ENCODE measurements at places on chromosomes 13 and 19.

GRCh38 chr13:101556676-101557123, 104.2 kb downstream of the ITGBL1 start:
- no peak for DNase-seq

DNA sequence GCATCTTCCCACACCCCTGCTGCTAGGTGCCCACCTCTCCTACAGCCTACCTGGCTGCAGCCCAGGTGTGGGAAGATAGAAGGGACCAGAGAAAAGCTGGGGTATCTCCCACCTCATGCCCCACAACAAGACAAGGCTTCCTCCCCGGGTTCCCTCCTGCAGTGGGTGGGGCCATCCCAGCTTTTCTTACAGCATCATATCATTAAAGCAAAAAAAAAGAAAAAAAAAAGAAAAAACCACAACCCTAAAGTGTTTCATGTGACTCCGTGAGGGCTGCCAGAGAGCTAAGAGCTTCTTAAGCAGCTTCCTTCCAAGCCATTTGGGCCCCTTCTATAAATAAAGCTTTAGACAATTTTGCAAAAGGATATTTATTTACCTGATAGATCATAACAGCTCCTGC, 455.4 kb upstream of the TSHZ3 start:
- no peak for DNase-seq

DNA sequence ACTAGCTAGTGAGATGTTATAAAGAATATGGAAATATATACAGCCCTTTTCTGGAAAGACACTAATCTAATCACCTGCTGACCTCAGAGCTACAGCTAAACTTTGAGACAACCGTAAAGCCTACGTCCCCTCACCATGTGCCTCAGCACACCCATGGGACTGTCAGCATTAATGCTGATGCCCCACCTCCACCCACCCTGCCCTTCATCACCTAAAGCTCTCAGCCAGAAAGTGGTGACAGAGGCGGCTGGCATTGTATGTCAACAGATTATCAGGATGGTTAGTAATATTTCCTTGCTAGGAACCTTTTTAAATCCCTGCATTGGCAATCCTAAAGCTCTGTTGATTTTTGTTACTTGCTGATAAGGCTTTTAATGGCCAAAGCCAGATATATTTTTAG, 1177.9 kb downstream of the DIAPH3 start:
- no peak for DNase-seq

- no peak for DNase-seq
Measured at GRCh38 chr13:51934461-51935087, 72.8 kb downstream of the CCDC70 start.

DNA sequence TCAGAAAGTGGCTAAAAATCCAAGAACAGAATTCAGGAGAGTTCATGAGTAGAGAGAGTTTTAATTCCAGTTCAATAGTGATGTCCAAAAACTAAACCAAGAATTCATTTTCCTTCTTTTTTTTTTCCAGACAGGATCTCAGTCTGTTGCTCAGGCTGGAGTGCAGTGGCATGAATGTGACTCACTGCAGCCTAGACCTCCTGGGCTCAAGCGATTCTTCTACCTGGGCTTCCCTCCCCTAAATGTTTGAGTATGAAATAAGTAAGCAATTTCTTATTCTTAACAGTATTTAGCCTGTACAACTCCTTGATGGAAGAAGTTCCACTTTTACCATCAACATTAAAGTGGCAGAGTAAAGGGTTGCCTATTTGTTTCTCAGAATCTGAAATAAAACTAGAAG, 3.8 kb downstream of the COMMD6 start:
- no peak for DNase-seq

- peak; percentile 20 for DNase-seq
Measured at GRCh38 chr13:69857183-69857821, 250.3 kb upstream of the ATXN8OS start.

DNA sequence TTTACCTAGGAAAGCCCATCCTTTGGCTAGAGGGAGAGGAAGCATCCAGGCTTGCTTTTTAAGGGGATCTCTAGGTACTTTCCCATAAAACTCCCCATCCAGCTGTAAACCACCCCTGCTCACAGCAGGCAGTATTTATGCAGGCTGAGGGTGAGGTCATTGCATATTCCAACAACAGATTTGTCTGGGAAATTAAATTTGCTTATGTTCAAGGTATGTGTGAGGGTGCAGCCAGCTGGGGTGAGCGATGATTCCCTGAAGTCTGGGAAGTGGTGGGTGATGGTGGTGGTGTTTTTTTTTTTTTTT, 96.3 kb upstream of the C1QTNF9B start:
- no peak for DNase-seq

DNA sequence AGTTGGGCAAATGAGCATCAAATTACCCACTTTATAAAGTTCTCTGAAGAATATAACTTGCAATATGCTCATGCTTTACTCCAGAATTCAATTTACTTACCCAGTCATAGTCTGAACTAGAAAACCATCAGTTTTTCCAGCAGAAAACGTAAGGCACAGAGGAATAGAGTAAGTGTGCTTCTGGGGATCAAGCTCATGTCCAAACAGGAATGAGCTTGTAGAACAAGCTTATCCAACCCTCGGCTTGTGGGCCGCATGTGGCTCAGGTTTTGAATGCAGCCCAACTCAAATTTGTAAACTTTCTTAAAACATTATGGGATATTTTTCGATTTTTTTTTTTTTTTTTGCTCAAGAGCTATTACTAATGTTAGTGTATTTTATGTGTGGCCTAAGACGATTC, 308.5 kb upstream of the KLF12 start:
- DNase-seq = no peak

DNA sequence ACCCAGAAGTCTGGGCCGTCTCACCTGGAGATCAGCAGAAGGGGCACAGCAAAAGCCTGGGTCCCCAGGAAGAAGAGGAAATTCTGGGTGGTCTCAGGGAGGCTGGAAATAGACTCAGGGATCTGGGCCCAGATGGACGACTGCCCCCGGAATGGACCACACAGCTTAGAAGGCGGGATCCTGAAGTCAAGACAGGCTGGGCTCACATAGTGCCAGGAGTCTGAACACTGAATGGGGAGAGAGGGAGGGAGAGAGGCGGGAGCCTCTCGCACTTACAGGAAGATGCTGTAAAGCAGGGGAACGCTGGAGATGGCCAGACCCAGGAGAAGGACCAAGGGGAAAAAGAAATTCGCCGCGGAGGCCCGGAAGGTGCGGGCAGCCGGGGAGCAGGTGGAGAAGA, 1.3 kb upstream of the LENG1 start:
- DNase-seq = no peak

DNA sequence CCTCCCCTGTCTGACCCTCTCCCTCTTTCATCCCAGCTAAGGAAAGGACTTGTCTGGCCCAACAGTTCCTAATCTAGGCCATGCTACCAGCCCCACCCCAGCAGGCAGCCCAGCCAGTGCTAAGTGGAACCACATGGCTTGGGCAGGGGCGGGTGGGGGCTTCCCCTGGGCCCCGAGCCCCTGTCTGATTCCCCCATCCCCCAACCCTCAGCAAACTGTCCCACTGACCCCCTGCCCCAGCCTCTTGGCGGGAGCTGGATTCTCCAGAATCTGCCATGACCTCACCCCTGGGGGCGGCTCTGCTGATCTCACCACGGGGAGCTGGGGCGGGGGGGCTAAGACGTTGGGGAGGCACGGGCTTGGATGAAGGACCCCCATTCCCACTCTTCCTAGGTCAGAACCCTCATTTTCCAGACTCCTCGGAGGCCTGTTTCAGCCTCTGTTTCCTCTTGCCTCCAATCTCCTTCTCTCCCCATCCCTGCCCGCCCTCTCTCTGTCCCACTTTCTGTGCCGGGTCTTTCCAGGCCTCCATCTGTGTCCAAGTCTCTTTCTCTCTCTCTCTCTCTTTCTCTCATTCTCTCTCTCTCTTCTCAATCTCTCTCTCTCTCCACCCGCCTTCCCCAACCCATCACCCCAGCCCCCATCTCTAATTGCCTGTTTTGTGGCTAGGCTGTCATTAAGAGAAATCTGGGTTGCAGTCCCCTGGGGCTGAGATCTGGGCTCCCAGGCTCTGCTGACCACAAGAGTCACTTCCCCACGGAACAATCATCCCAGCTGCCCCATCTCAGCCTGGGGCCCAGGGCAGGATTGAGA, 2.7 kb downstream of the COL5A3 start:
- DNase-seq = no peak

DNA sequence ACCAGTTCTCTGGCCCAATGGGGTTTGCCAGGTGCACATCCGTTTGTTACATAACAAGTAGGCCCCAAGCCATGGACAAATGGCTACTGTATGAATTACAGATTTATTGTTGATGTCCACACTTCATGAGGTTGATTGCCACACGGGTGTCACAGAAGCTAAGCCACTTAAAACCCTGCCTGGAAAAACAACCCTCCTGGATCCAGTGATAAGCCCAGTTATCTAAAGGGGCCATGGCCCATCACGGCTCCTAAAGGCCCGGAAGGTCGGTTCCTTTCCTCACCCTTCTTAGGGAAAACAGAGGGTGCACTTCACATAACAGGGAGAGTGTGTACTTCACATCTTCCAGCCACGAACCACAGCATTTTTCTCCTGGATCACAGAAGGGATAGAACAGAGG, 4.1 kb downstream of the TMEM272 start:
- DNase-seq = no peak

DNA sequence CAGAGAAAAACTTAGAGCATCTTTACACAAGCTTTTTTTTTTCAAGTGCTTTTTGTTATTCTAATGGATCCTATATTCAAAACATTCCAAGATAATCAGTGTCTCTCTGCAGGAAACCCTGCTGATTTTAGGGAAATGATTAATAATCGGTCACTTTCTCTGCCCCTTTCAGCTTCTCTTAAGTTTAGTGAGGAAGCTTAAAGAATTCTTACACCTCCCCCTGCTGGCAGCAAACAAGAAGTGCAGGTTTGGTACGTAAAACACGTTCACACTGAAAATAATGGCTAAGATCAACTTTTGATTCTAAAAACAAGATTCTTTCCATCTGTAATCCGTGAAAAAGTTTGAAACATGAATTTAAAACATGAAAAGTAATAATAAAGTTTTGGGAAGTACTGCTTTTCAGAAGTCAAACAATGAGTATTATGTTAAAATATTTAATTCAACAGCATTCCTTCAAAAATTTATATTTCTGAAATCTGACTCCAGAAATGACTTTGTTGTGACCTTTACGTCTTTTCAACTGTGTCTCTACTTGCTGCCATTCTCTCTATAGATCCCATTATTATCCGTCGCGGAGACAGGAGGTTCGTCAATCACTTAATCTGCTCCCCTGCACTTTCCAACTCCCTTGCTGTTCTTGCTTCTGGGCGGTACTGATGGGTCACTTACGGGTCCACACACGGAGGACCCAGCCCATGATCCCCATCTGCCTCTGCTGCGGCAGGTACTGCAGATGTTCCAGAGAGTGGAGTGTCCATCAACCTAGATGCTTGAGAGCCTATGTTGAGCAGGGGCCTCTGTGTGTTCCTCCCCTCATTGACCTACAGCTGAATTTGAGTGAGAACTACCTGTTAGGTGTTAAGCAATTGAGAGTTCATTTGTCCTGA, 203.1 kb upstream of the EDNRB start:
- peak; percentile 78 for DNase-seq

- DNase-seq = no peak
Measured at GRCh38 chr19:55472463-55472862, 4.0 kb upstream of the ZNF628 start.

DNA sequence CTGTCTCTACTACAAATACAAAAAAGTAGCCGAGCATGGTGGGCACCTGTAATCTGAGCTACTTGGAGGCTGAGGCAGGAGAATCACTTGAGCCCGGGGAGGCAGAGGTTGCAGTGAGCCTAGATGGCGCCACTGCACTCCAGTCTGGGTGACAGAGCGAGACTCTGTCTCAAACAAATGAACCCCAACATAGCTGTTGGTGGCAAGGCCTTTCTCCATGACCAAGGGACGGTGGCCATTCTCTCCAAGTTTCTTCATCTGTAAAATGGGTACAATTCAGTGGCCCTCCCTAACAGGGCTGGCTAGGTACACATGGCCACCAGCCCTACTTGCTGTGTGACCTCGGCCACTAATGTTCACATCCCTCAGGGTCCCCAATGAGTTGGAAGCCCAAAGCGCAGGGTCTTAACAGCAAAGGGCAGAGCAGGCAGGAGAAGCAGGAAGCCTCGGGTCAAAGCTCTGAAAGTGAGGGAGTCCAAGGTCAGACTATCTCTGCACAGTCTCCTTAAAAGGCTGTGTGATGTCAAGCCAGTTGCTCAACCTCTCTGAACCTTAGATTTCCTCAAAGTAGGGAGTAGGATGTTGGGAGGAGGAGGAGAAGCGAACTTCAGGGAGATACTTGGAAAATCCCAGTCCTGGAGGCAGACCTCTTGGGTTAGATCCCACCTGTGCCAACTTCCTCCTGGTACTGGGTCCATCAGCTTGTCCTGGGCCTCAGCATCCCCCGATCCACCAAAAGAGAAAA, 2.7 kb downstream of the JUND start:
- no peak for DNase-seq

Measured in midbrain (tissue), 1 donor.